ENCODE measurements at places on chromosomes 12 and 14.

- peak; percentile 51 for ATAC-seq
These were observed 91.8 kb downstream of the RGS6 start for GRCh38 chr14:72024043-72024407.

- no peak for ATAC-seq
These were observed 67.6 kb downstream of the NOC4L start for GRCh38 chr12:132211816-132212215.

- peak; percentile 15 for ATAC-seq
These were observed 745 bp downstream of the CAND1 start for GRCh38 chr12:67269633-67270573.

DNA sequence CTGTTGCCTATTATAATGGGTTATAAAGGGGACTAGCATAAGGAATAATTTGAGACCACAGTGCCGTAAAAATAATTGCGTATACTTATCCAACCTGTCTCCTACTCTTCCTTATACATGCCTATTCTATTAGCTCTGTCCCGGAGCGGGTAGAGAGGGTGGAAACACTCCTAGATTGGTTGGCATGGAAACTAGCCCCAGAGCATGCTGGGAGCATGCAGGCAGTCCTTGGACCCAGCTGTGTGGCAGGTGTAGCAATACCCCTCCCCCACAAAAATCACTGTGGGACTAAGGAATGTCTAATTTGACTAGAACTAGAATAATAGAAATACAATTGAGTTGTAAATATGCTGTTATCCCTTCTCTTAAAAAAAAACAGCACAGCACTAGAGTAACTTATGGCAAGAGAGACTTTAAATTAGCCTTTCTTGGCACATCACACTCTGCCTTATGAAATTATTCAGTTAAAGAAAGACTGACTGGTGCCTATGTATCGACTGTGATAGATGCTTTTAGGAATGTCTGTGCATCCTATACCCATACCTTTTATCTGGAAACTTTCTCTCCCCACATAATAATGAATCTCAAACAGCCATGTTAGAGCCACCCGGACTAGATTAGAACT, 244.0 kb upstream of the DAAM1 start:
- no peak for ATAC-seq

All from SK-N-SH treated with all-trans-retinoic acid at 6 μM for 48 hours (cell line).